ENCODE measurements at places on chromosomes 13 and 19.

- no peak for DNase-seq
These were observed 350.1 kb downstream of the PCDH9 start for GRCh38 chr13:66879988-66880387.

GRCh38 chr19:7987114-7987768, 18.2 kb downstream of the ELAVL1 start:
- no peak for DNase-seq

DNA sequence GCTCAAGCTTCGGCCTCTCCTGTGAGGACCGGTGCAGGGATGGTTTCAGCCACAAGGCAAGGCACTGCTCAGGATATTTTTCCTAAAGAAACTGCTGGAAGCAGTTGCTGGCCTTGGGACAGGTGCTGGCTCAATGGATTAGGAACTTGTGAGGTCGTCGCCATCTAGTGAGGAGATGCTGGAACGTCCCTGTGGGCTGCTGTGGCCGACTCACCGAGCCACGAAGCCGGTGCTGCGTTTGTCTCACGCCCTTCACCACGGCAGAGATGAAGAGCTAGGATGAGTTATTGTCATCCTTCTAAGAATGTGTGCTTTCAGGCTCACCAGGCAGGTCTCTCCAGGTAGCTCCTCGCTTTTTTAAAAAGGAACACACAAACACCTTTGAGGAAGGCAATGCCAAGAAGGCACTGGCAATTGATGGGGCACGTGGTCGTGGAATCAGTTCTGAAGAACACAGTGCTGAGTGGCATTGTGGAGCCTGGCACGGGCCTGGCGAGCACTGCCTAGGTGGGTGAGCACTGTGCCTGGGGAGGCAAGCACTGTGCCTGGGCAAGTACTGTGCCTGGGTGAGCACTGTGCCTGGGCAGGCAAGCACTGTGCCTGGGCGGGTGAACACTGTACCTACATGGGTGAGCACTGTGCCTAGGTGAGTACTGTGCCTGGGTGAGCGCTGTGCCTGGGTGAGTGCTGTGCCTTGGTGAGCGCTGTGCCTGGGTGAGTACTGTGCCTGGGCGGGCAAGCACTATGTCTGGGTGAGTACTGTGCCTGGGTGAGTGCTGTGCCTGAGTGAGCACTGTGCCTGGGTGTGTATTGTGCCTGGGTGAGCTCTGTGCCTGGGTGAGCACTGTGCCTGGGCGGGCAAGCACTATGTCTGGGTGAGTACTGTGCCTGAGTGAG, 140.4 kb downstream of the TEX29 start:
- DNase-seq, result peak; percentile 27

DNA sequence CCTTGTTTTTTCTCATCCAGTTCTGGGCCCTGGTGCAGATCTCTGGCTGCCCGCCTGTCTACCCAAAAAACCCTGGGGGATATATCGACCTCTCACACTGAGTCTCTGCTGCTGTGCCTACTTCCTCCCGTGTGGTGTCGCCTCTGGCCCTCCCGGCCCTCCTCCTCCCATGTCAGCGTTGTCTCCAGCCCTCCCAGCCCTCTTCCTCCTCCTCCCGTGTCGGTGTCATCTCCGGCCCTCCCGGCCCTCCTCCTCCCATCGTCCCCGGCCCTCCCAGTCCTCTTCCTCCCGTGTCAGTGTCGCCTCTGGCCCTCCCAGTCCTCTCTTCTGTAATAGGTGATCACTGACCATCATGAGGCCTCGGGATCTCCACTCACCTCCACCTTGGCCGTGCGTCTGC, 81.8 kb downstream of the GPR12 start:
- DNase-seq, result no peak

- peak; percentile 10 for DNase-seq
These were observed 1430.7 kb upstream of the PCDH20 start for GRCh38 chr13:62846302-62846701.

Measured in amniotic stem cell (primary cell).